ENCODE measurements at places on chromosomes 12 and 14. TPM values are rescaled to one million over a fixed set of nuclear protein-coding genes. Genes with fewer than 3 reads are reported as not detected.

The CFAP251 gene
- total RNA-seq, result 2.9 TPM

The EPS8 gene
- 4.6 TPM for total RNA-seq

The KLRF2 gene
- not detected for total RNA-seq

The PRH2 gene
- not detected for total RNA-seq

The CHFR gene
- 44.6 TPM for total RNA-seq

Data from H1 (cell line).